ENCODE measurements at places on chromosomes 11 and 22.

DNA sequence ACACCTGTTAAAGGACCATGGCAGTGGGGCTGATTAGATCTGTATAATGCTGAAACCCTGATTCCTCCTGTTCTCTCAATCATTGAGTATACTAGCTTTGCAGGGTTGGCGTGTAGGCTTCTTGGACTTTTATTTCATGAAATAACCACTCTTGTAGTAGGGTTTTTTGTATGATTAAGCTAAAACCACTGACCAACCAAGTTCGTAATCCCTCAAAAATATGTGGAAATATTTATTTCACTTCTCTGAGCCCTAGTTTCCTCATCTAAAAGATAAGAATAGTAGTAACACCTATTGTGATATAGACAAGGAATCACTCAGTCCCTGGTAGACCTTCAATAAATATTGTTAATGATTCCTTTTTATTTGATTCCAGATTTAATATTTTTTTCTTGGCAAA, 4.2 kb downstream of the API5 start:
- no peak for DNase-seq

DNA sequence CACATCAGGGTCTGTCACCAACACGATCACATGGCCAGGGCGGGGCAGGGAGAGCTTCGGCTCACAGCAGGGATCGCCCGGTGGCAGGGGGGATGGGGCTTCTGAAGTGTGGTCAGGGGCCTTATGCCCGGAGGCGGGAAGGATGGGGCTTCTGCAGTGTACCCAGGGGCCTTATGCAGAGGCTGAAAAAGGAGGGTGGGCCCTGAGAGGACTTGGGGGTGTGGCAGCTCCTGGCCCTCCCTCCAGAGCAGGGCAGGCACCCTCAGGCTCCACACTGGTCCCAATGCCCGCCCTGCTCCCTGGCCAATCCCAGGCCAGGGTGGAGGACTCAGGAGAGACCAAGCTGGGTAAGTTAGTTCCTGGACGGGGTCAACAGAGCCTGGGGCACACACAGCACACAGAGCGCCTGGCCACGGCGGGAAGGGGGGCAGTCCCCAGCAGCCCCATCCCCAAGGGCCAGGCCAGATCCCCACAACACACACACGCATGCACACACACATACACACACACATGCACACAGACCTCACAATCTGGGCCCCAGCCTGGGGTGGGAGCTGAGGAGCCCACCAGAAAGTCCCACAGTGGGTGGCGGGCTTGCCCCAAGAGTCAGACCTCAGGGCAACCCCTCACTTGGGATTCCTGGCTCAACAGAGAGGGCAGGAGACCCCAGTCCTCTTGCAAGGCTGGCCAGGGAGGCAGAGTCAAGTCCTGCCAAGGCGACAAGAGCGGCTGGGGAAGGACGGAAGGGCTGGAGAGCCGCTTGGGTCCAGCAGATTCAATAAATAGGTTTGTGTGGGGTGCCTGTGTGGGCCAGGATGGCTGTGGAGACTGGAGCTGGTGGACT, 1.1 kb upstream of the CEND1 start:
- no peak for DNase-seq

GRCh38 chr11:28517621-28518020, 409.4 kb downstream of the METTL15 start:
- DNase-seq, result no peak

DNA sequence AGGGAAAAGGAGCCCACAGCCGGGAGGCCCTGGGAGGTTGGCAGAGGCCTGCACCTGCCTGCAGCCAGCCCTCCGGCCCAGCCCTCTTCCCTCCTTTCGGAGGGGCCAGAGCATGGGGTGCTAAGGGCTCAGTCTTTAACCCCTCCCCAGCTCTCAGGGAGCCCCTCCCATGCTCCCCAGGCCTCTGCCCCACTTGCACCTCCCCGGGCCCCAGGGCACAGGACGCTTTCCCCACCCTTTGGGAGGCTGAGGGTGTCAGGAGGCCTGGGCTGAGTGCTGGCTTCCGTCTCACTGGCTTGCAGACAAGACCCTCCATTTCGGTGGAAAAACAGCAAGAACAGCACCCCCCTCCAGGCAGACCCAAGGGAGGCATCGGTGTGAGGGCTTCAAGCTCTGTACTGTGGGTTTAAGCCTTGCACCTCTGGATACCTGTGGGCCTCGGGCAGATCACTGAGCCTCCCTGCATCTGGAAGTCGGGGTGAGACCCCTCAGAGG, 7.3 kb downstream of the ASCL2 start:
- DNase-seq, result no peak

DNA sequence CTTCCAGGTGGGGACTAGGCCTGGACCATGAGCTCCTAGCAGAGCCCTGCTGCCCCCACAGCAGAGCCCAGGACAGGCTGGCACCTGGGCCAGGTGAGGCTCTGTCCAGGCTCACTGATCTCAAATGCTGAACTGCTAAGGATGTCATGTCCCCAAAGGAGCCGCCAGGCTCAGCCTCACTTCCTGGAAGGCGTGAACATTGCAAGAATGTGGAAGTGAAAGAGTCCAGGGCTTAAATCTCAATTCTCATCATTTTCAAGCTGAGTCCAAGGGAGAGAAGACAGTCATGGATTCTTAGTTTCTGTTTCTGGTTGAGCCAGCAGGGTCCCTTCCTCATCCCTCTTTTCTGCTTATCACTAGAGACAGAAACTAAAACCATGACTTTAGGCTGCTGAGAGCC, 5.0 kb downstream of the ASCL2 start:
- no peak for DNase-seq

- DNase-seq, result no peak
Observed at GRCh38 chr11:78027759-78028158, 4.7 kb upstream of the KCTD14 start.

GRCh38 chr22:27388090-27388600, 413.4 kb downstream of the MN1 start:
- no peak for DNase-seq

GRCh38 chr22:46079861-46080821, 70.2 kb upstream of the PPARA start:
- no peak for DNase-seq

GRCh38 chr11:61480994-61481335, 27.6 kb upstream of the LRRC10B start:
- no peak for DNase-seq

DNA sequence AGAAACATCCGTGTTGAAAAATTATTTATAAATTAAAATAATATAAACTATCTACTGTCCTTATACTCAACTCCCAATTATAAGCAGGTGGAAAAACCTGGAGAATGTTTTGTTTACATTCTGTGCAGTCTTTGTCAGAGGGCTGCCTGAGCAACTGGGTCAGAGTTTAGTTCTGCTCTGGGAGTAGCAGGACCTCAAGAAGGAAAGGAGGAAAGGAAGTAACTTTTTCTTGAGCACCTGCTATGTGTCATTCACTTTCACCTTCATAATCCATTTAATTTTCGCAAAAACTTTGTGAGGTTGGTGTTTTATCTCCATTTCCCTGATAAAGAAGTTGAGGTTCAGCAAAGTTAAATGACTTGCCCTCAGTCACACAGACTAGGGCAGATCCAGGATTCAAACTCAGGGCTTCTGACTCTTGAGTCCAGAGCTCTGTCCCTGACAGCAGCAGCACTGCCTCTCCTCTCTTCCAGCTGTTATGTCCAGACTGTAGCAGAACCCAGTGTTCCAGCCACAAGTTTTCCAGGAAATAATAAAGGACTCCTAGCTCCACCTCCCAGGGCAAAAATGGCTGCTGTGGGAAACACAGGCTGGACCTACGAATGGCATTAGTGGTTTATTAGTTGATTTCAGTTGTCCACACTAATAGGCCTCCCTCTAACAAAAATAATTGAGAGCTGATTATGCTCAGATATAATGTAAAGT, 6.4 kb downstream of the CD3E start:
- no peak for DNase-seq

GRCh38 chr22:42931421-42932196, 74.5 kb upstream of the ARFGAP3 start:
- DNase-seq, result no peak

DNA sequence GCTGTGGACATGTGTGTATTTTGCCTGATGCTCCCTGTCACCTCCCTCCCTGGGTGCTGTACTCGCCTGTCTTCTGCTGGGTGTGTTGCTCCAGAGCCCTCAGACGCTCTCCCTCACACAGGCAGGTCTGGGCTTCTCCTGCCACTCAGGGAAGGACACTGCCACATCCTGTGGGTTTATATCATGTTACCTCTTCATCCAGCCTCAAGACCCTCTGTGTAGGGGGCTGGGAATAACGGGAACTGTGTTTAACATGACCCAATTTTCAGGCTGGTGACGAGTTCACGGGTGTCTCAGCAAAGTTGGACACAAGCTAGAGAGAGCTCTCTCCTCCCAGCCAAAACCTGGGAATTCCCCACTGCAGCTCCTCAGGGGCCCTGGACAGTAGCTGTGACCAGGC, 24.6 kb downstream of the MYBPC3 start:
- DNase-seq, result no peak

DNA sequence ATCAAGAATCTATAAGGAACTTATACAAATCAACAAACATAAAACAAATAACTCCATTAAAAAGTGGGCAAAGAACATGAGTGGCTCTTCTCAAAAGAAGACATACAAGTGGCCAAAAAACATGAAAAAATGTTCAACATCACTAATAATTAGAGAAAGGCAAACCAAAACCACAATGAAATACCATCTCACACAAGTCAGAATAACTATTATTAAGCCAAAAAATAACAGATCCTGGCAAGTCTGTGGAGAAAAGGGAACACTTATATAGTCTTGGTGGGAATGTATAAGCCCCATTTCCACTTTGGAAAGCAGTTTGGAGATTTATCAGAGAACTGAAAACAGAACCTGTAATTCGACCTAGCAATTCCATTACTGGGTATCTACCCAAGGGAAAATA, 921.0 kb downstream of the KCNA4 start:
- no peak for DNase-seq

GRCh38 chr11:95486466-95486865, 255.5 kb upstream of the SESN3 start:
- DNase-seq, result no peak

GRCh38 chr11:124738713-124739478, 846 bp upstream of the NRGN start:
- DNase-seq, result no peak

DNA sequence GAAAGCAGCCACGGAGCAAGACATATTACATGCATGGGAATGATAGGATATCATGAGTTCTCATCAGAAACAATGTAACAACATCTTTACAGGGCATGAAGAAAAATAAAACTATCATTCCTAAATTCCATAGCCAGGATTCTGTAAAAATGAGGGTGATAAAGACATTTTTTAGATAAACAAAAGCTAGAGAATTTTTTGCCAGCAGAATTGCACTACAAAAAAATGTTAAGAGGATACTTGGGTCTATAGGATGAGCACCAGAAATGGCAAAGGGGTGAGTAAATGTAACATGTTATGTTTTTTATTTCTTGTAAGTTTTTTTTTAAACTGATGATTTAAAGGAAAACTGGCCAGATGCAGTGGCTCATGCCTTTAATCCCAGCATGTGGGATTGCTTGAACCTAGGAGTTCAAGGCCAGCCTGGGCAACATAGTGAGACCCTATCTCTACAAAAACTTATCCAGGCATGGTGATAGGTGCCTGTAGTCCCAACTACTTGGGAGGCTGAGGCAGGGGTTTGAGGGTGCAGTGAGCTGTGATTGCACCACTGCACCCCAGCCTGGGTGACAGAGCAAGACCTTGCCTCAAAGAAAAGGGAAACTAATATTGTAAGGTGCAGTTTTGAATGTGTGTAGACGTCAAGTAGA, 33.2 kb downstream of the TBX1 start:
- no peak for DNase-seq

DNA sequence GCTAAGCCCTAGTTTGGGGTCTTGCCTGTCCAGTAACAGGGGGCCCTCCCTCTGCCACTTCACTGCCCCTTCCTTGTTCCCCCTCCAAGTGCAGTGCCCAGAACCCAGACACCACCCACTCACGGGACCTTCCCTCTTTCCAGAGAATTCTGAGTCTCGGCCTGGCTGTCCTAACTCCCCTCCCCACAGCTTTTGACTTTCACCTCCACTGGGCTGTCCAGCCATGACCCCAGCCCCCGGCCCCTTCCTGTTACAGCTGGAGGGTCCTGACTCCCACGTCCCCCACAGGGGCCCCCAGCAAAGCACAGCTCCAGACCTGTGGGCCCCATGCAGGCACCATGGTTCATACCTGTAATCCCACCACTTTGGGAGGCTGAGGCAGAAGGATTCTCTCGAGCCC, 71.5 kb downstream of the BRD1 start:
- no peak for DNase-seq

DNA sequence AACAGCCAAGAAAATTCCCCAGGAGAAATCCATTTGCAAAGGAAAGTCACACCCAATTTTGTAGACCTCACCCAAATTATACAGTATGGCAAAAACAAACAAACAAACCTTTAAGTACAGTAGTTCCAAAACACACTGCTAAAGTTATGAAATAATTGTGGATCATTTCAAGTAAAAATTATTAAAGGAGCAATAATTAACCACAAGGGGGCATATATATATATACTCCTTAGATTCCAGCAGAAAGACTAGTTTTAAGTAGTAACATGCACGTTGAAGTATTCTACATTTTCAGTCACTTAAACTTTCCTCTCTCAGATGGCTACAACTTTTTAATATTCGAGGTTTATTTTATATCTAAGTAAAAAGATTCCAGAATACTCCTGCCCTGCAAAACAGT, 26.8 kb downstream of the RNF141 start:
- DNase-seq, result no peak

GRCh38 chr22:37626556-37627075, 12.9 kb upstream of the SH3BP1 start:
- DNase-seq, result no peak

DNA sequence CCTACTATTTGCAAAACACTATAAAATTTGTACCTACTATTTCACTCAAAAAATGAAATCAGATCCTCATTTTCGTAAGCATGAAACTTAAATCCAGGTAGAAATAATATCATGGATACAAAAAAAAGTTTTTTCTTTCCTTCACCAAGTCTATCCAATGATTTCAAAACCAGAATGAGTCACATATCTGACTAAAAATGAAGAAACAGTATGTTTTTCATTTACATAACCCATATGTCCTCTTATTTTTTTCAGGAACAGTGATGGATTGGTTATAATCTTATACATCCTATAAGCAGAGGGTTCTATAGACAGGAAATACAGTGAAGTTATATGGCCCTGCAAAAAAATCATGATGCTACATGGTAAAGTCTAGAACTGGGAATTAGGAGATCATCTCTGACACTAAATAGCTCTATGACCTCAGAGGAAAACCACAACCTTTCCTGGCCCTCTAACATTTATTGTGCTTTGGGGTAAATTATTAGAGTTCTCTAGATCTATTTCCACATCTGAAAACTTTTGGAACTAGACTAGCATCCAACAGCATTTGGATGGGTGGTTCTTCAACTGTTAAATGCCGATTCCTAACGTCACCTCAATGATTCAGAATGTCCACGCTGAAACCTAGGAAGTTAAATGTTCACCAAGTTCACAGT, 10.9 kb downstream of the MTMR2 start:
- DNase-seq, result no peak

Data from stimulated activated CD4-positive, alpha-beta T cell treated with anti-CD3 and anti-CD28 coated beads, Interleukin-2, amount 100 ng/mL, for 48 hours (primary cell).